AG04450 (cell line): ENCODE measurements at places on chromosomes 1 and 21.

DNA sequence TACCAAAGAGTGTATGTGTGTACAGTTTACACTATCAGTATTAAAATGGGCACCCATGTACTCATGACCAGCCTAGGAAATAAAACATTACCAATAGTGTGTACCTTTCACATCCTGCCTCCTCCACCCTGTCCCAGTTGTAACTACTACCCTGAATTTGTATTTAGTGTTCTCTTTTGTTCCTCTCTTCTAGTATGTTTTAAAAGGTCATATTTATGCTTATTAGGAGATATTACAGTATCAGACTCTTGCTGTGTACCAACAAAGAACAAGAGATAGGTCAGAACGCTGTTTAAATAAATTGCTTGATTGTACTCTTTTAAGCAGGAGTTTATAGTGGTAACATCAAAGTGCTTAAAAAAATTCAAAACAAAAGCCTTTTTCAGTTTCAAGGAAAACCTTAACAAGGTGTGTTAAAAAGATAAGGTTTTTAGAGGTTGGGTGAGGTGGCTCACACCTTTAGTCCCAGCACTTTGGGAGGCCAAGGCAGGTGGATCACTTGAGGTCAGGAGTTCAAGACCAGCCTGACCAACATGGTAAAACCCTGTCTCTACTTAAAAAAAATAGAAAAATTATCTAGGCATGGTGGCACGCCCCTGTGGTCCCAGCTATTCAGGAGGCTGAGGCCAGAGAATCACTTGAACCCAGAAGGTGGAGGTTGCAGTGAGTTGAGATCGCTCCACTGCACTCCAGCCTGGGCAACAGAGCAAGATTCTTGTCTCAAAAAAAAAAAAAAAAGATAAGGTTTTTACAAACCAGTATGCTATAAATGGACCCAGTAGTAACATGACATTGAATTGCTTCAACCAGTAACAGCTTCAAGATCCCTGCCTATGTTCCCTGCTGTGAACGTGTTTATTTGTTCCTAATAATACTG lies 35.9 kb downstream of the MPZL1 start:
- no peak for DNase-seq

- DNase-seq: no peak
Observed at GRCh38 chr1:111948209-111949171, 41.0 kb downstream of the KCND3 start.

DNA sequence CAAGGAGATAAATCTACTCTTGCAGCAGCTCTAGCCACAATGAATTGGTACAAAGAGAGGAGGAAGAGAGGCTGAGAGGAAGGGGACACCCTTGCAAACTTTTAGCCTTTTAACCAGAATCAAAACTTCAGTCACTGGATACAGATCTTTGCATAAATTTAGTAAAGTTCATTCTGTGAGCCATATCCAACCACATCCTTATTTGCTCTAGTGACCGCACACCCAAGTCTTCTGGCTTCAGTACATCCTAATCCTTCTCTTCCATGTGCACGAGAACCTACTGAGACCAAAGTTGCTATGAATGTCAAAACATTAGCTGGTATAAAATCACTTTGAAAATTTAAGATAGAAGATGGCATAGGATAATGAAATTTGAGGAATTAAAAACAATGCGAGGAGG lies 21.9 kb upstream of the PLD5 start:
- no peak for DNase-seq

GRCh38 chr1:165342168-165342567 lies 14.3 kb downstream of the LMX1A start:
- no peak for DNase-seq

- no peak for DNase-seq
Observed at GRCh38 chr1:238991765-238992495, 394.4 kb upstream of the CHRM3 start.
